ENCODE measurements at places on chromosomes 12 and 14. TPM values are rescaled to one million over a fixed set of nuclear protein-coding genes. Genes with fewer than 3 reads are reported as not detected.

The RIPK3 gene
- 16.2 TPM for total RNA-seq

DNA sequence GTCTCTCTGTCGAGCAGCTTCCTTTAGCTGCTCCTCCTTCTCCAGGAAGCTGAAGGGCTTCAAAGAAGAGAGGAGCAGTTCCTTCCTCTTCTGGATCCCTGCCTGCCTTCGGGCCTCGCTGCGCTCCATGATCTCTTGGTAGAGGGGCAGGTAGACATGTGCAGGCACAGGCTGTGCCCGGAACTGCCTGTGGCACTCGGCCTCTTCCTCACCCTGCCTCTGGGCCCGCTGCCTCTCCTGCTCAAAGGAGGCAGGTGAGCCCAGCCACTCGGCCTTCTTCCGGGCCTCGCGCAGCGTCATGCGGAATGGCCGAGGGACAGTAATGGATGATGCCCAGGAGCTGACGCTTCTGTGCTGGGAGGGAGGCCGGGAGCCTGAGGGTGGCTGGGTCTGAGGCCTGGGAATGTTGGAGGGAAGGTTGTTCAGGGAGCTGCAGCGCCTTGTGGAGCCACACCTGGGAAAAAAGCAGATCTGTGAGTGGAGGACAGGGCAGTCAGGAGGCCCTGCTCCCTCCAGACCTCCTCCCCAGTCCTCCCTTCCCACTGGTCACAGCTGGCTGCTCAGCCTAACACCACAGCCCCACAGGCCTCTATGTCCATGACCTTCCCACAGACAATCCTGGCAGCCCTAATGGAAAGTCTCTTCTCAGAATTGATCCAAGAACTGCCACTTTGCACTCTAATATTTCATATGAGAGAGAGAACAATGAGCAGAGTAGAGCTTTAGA is 5.3 kb downstream of the FAM161B start:
- DNase-seq: no peak

- DNase-seq: no peak
Observed at GRCh38 chr12:22206111-22206728, 128.3 kb downstream of the ST8SIA1 start.

DNA sequence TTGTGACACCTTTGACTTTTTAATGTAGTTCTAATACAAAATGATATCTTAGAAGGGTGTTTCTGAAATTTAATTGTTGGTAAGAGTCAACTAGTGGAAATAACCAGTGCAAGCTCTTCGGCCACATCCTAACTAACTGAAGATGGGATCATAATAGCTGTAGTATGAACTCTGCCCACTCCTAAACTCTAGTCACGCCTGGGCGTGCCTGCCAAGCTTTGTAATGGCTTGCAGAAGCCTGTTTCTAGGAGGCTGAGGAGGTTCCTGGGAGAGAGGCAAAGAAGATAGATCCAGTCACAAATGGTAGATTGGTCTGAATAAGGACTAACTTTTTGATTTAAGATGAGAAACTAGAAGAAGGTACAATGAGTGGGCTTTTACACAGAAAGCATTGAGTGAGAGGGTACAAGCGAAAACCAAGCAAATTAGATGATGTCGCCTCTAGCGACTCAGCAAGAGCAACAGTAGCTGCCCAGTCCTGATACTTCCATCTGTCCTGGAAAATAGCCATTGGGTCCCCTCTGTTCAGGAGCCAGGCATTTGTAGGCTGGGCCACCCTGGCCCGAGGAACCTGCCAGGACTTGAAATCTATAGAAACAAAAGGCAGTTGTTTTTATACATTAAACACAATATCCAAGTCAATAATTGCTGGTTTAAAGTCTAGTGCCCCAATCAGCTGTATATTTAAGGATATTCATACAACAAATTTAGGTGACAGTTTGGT is 148.8 kb downstream of the SLC38A4 start:
- DNase-seq: no peak

DNA sequence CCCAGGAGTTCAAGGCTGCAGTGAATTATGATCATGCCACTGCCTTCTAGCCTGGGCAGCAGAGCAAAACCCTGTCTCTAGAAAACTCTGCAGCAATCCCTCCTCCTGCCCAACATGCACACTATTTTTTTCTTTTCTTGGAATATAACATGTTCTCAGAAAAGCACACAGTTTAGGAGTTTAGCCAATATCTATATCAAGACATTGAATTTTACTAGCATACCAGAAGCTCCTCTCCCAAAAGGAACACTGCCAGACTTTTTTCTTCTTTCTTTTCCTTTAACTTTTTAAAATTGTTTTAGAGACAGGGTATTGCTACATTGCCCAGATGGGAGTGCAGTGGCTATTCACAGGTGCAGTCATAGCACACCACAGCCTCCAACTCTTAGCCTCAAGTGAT is 107.1 kb upstream of the AEBP2 start:
- DNase-seq: no peak

DNA sequence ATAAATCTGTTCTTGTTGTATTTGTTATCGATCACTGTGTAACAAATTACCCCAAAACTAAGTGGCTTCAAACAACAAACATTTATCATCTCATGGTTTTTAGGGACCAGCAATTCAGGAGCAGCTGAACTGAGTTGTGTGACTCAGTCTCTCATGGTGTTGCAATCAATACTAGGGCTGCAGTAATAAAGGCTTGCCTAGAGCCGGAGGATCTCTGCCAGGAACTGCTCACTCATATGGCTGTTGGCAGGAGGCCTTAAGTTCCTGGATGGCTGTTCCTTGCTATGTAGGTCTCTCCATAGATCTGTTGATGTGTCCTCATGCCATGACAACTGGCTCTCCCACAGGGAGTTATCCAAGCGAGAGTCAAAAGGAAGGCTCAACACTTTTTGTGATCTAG is 3.8 kb upstream of the PSMC6 start:
- no peak for DNase-seq

- no peak for DNase-seq
Observed at GRCh38 chr12:13631873-13632272, 349.5 kb downstream of the GRIN2B start.

- DNase-seq: no peak
Observed at GRCh38 chr14:61284001-61284400, 2.9 kb upstream of the TMEM30B start.

DNA sequence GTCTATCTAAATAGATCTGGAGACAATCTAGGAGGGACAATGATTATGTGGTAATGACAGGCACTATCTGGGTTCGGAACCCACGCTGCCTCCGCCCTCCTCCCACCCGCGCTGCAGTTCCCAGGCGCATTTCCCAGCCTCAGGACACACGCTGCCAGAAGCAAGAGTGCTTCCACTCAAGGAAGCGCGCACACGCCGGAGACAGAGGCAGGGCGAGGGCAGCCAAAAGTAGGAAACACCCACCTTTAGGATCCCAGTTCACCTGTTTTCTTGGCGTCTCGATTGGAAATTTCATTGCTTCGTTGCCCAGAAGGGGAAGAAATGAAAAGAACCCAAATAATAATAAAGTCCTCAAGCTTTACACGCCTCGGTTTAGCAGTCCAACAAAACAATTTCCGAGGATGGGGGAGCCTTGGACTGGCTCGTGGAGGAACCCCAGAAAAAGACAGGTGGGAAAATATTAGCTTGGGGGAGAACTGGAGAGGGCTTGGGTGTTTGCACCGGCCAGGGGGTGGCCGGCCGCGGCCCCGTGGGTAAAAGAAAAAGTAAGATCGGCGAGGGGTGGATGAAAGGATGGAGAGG is 474 bp downstream of the KCNK10 start:
- no peak for DNase-seq

All from thyroid gland (tissue), 4 donors.